ENCODE measurements at places on chromosomes 2 and 18.

DNA sequence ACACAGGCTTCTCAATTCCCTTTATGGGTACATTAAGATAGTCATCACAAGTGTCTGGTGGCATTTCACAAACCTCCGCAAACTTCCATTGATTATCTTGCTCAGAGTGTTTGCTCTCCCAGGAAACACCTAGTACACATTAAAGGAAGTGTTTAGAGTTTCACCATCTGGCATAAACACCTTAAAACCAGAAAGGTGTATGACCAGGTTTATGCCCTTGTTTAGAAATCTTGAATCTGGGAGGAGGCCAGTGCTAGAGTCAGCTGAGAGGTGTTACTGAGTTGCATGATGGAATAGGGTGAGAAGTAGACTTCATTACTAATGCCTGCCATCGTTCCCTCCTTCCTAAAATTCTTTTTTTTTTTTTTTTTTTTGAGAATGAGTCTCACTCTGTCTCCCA is 78.9 kb upstream of the FAM237A start:
- DNase-seq, result no peak

DNA sequence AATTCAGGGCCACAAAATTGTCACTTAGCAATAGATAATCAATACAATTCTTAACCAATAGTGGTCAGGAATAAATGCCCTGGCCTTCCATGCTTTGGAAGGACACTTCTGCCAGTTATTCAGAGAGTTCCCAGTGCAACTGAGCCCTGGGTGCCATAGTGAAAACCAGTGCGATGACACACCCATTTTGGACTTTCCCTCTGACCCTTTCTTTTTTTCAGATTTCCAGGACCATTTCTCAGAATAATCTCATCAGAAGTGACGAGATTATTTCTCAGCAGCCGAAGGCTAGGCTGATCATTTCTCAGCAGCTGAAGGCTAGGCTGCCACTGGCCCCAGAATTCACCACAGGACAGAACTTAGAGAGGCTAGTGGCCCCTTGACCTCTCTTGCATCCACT is 106.6 kb upstream of the MYCN start:
- DNase-seq, result no peak

GRCh38 chr2:1642066-1642861 is 102.1 kb downstream of the PXDN start:
- no peak for DNase-seq

- peak; percentile 33 for DNase-seq
These were observed 20.7 kb upstream of the MREG start for GRCh38 chr2:216034065-216034464.

DNA sequence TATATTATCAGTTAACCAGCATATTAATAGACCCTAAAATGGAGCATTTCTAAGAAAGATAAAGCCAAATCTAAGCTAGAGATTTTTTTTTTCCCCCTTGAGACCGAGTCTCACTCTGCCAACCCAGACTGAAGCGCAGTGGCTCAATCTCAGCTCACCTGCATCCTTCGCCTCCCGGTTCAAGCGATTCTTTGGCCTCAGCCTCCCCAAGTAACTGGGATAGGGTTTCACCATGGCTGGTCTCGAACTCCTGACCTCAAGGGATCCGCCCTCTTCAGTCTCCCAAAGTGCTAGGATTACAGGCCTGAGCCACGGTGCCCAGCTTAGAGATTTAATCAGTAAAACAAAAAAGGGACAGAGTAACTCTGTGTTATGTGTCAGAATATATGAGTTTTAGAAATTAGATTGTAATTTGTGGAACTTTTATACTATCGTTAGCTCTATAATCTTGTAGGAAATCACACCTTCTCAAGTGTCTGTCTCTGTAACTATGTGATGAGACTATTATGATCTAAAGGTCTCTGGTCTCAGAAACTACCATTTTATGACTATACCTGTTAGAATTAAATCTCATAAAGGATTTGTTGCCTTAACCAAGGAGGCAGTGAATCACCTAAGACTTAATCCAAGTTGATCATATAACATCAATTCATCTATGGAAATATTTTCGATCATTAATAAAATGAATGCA is 34.0 kb downstream of the YWHAQ start:
- no peak for DNase-seq

DNA sequence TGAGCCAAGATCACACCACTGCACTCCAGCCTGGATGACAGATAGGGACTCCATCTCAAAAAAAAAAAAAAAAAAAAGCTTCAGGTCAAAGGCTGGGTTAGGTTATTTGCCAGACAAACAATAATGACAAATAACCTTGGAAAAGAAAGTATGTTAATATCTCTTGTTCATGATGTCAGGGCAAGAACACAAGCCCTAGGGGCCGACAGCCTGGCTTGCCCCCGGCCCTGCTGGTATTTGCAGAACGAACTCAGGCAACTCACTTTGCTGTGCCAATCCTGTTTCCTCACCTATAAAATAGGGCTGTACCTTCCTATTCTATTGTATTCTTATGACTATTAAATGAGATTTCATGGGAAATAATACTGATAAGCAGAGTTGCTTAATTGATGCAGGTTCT is 75.4 kb upstream of the CDC42EP3 start:
- no peak for DNase-seq

GRCh38 chr18:36083729-36084128 is 16.4 kb upstream of the RPRD1A start:
- no peak for DNase-seq

- DNase-seq, result no peak
These were observed 185.9 kb downstream of the ANAPC1 start for GRCh38 chr2:111698089-111698488.

GRCh38 chr18:47724186-47724975 is 206.1 kb downstream of the SMAD2 start:
- no peak for DNase-seq

DNA sequence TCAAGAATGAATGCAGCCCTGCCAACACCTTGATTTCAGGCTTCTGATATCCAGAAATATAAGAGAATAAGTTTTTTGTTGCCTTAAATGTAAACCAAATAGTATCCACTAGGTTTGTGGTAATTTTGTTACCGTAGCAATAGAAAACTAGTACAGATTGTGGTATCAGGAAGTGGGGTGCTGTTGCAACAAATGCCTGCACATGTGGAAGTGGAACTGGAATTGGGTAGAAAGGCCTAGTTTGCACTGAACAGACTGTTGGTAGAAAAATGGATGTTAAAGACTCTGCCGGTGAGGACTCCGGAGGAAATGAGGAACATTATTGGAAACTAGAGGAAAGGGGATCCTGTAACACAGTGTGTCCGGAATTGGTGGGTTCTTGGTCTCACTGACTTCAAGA is 145.8 kb upstream of the MGAT5 start:
- DNase-seq, result no peak

DNA sequence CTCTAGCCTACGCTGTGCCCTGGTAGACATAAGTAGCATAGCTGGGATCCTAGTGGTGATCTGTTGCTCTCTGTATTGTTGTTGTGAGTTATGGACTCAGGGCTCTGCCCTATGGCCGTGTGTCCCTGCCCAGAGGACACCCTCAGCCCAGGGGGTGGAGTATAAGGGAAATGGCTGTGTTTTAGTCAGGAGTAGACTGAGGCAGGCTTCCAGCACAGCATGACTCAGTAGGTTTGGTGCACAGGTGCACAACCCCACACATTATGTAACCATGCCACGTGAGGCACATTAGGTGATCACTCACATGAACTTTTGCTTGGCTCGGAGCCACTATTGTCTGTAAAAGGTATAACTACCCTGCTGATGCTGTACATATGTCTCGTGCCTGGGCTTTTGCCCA is 59.9 kb upstream of the PEX13 start:
- DNase-seq, result no peak

- DNase-seq, result no peak
These were observed 177.0 kb downstream of the CTIF start for GRCh38 chr18:48715711-48716361.

Measured in NCI-H1436 (cell line).